ENCODE measurements at places on chromosomes 2 and 18.
A peak's percentile ranks its signal among the peaks of the same experiment; 100 is the strongest.

- no peak for DNase-seq
Observed at GRCh38 chr2:60259781-60260180, 293.7 kb downstream of the BCL11A start.

DNA sequence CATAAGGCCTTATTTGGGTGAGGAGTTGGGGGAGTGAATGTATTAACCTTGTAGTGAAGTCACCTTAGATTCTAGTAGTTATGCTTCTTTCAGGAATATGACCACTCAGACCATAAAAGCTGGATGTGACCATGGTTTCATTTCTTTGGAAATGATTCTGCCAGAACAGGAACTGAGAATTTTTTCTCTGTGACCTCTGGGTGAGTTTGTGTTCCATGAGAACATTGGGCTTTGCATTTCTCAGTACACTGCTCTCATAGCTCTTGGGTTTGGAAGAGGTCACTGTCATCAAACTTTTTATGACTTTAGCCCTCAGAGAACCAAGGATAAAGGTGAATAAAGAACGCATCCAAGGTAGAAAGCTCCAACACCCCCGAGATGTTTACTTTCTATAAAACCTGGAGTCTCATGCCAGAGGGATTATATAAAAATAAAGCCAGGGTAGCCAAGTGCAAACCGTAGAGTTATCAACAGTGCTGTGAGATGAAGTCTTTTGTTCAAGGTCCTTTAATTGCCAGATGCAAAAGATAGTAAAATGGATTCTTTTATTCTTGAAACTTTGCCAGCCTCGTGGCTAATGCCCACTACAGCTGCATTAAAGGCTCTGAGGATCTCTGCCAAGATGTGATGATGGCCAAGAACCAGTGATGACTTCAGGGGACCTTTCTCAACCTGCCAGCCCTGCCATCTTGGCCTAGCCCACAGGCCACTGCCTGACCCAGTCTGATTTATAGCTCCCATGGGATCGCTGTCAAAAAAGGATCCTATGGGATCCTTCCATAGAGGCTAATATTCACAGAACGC, 27.8 kb upstream of the MAT2A start:
- peak; percentile 2 for DNase-seq

DNA sequence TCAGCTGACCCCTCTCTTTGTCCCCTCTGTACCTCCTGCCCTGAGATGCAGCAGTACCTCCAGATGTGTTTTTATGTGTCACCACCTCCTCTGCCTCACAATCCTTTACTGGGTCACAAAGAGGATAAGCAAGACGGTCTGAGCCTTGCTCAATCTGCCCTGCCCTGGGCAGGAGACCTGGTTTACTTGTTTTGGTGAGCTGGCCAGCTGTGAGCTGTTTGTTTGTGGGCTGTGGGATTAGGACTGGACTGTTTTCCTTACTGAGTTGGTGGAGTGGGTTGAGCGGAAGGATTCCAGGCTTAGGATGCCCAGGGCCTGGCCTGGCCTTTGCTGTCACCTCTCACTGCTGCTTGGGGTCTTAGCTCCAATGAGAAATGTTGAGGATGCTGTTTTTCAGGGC, 299.5 kb downstream of the SRBD1 start:
- no peak for DNase-seq

GRCh38 chr2:188969236-188969635, 4.9 kb upstream of the COL3A1 start:
- no peak for DNase-seq

GRCh38 chr2:206127656-206128055, 31.6 kb downstream of the NDUFS1 start:
- DNase-seq = no peak

DNA sequence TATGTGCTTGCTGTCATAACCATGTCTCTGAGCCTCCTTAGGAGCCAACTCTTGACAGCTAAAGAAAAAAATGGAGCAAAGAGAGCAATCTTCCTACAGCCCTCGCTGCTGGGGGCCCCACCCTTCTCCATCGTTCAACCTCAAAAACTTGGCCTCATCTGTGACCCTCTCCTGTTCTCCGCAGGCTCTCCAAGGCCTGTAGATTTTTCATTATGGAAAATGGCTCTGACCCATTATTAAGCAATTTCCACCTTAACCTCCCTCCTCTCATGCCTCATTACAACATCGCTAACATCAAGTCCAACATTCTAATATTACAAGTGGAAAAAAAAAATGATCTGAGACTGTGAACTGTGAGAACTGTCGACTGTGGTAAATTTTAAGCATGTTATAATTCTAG, 98.7 kb downstream of the SLC8A1 start:
- no peak for DNase-seq

DNA sequence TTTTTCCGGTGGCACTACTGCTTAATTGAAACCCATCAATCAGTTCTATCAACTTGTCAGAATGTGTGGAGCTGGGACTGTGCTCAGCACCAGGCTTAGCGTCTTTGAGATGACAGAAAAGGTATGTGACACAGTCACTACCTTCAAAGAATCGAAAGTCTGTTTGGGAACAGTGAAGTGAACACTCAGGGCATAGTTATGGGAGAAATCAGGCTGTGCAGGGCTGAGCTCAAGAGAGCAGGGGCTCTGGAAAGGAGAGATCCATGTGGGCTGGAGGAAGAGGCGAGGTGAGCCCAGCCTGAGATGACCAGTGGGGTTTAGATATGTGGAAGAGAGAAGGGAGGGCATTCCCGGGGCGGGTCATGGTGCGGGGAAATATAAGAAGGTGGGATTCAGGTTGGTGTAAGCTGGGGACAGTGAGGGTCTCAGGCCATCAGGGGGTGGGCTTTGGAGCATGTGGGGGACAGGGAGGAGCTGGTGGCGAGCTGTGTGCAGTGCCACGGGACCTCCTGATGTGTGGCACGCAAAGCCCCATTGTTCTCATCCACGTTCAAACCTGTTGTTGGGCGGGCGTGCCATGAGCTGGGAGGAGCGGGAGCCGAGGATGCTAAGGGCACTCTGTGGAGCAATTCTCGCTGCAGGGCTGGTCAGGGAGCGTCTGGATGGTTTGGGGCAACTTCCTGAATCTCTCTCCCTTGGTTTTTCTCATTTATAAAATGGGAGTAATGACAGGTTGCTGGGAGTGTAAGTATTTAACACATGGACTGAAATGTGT, 72.5 kb downstream of the VAPA start:
- no peak for DNase-seq

- DNase-seq = peak; percentile 9
Observed at GRCh38 chr2:63424329-63425078, 163.8 kb downstream of the WDPCP start.

- no peak for DNase-seq
Observed at GRCh38 chr2:207317378-207317984, 151.7 kb upstream of the KLF7 start.

GRCh38 chr2:118642501-118642900, 204.9 kb downstream of the EN1 start:
- no peak for DNase-seq

DNA sequence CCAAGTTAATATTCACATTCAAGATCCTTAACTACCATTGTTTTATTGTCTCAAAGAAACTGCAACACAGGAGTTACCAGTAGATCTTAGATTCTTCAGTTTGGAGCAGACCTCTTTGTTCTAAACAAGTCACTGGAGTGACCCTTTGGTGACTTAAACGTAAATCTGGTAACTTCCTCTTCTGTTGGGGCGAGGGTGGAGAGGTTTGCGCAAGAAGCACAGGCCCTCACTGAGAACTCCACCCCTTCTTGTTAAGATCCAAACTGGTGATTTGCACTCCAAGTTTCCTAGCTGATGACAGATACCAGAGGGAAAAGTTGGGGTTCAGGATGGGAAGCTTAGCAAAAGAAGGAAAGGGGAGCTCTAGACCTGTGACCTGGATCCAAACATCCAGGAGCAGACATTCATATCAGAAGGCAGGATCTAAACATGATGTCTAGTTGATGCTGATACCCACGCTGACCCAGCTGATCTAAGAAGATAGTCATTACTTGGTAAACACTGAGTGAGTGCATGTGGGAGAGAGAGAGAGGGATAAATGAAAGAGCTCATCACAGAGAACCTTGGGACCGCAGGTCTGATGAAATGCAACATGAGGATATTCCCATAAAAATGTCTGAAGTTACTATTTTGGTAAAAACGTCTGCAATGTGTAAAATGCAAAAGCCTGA, 256.0 kb downstream of the CDH20 start:
- no peak for DNase-seq

GRCh38 chr18:50869150-50869549, 9.8 kb upstream of the ME2 start:
- no peak for DNase-seq

- DNase-seq = no peak
Observed at GRCh38 chr18:36464126-36464651, 166.7 kb downstream of the FHOD3 start.

- DNase-seq = no peak
Observed at GRCh38 chr18:48940854-48941611, 9.7 kb downstream of the SMAD7 start.

DNA sequence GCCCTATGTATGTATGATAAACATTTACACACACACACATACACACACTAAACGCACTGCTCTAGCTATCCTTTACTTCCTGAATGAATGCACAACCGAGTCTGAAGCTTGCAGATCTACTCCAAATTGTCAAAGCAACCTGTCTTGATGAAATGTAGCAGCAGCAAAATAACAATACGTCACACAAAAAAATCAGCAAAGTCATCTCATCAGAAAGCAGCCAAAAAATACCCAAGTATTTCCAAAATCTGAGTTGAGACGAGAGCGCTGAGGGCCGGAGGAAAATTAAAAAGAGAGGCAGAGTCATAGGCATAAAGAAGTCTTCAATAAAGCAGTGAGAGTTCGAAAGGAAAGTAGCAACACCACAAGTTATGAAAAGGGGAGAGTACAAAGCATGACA, 67.7 kb downstream of the ZNF521 start:
- no peak for DNase-seq

- no peak for DNase-seq
Observed at GRCh38 chr2:242064364-242065250, 195.1 kb downstream of the RTP5 start.

DNA sequence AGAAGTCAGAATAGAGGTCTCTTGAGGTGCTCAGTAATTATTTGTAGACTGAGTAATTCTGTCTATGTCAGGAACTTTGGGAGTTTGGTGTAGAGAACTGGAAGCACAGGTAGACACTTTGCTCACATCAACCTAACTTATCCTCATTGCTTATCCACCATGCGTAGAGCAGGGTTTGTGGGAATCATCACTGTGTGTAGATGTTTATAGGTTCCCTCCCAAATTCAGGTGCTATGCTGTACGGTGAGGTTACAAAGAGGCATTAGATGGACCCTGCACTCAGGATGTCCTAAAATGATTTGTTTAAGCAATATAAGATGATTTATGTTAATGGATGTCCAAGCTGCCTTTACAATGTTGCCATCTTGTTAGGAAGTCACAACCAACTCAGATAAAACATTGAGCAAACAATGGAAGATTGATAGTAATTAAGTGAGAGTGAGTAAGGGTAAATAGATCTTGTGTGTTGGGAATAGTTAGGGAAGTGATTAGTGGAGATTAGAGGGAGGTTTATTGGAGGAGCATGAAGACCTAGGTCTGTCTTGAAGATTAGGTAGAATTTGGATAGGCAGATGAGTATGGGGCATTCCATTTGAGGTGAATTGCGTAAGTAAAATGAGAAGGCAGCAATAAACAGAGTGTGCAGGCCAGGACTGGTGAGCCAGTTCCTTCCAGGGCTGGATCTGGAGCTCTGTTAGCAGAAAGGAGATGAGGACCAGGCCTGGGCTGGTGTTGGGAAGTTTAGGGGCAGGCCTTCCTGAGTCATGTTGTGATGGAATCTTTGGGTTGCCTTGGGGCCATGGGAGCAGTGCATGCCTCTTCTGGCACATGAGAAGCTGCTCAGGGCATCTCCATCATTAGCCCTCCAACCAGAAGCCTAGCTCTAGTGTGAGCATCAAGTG, 12.1 kb downstream of the EPAS1 start:
- DNase-seq = no peak
